ENCODE measurements at places on chromosomes 11 and 22. TPM values are rescaled to one million over a fixed set of nuclear protein-coding genes. Genes with fewer than 3 reads are reported as not detected.

ACER3 gene
- total RNA-seq = 16.4 TPM

SYCE3 gene
- total RNA-seq = not detected

SCN4B gene
- total RNA-seq = under 0.01 TPM

SLCO2B1 gene
- total RNA-seq = 0.81 TPM

SLC7A4 gene
- not detected for total RNA-seq

ZNF214 gene
- total RNA-seq = 1.8 TPM

DRICH1 gene
- not detected for total RNA-seq

EFCAB6 gene
- 0.50 TPM for total RNA-seq

OR4A16 gene
- not detected for total RNA-seq

CCDC87 gene
- total RNA-seq = under 0.01 TPM

MMP27 gene
- not detected for total RNA-seq

TMPRSS6 gene
- total RNA-seq = not detected

MUS81 gene
- 45.2 TPM for total RNA-seq

DERL3 gene
- total RNA-seq = 0.49 TPM

C22orf31 gene
- not detected for total RNA-seq

HTR3B gene
- not detected for total RNA-seq

PARVB gene
- 152 TPM for total RNA-seq

IFITM10 gene
- total RNA-seq = 0.25 TPM

ABCC8 gene
- not detected for total RNA-seq

GNG3 gene
- not detected for total RNA-seq

WT1 gene
- not detected for total RNA-seq

CSNK1E gene
- total RNA-seq = 147 TPM

TMPRSS4 gene
- total RNA-seq = not detected
